ENCODE measurements at places on chromosomes 1 and 21. TPM values are rescaled to one million over a fixed set of nuclear protein-coding genes. Genes with fewer than 3 reads are reported as not detected.

Gene DMBX1
- 0.05 TPM for total RNA-seq

Gene KCND3
- total RNA-seq, result not detected

Gene CA6
- total RNA-seq, result not detected

Gene TCEA3
- total RNA-seq, result 8.3 TPM

Gene UMODL1
- 0.18 TPM for total RNA-seq

Measured in Panc1 (cell line).